ENCODE measurements at places on chromosomes 16 and 17.

GRCh38 chr16:51163366-51163765 is 12.3 kb upstream of the SALL1 start:
- DNase-seq, result no peak

DNA sequence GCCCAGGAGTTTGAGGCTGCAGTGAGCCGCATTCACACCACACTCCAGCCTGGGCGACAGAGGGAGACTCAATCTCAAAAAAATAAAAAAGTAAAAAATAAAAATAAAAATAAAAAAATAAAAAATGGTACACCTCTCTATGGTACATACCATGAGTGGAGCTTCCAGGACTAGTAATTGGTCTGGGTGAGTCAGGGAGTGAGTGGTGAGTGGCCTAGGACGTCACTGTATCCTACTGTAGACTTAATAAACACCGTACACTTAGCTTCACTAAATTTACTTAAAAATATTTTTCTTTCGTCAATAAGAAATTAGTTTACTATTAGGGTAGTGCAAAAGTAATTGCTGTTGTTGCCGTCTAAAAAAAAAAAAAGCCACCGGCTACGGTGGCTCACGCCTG is 9.0 kb downstream of the CDH5 start:
- DNase-seq, result no peak

DNA sequence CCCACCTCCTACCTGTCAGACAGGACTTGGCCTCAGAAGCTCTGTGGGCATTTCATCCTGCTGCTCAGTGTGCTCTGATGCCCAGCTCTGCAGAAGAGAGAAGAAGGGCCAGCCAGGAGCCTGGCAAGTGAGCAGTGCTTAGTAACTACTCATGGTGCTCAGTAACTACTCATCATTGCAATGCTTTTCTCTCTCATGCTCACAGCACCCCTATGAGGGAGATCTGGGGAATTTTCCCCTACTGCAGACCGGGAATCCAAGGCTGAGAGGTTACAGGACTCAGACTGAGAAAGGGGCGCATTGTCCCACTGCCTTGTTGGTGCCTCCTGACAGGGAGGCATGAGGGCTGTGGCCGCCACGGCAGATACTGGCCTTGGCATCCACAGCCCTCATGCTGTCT is 261.1 kb downstream of the C16orf95 start:
- no peak for DNase-seq

DNA sequence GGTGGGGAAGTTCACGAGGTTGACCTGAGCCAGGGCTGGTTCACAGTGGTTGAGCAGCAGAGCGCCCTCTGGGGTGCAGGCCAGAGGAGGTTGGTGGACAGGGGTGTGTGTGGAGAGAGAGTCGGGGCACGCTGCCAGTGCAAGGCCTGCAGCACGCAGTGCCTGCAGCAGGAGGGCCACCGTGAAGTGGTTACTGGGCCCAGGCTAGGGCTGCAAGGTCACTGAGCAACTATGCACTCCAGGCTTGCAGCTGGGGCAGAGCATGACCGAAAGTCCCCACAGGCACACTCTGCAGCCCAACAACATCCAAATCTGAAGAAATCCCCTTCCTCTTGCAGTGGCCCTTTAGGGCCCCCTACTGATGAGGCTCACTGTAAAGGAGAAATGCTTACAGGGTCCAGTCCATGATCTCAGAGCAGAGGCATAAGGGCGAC is 89.1 kb upstream of the NOL11 start:
- DNase-seq, result no peak

GRCh38 chr17:49738456-49739163 is 25.3 kb downstream of the FAM117A start:
- no peak for DNase-seq

Data from mesothelial cell of epicardium (in vitro differentiated cells).